Activated T-cell treated with anti-CD3 and anti-CD28 coated beads, Interleukin-2, amount 50 U/mL, for 4 hours (primary cell): ENCODE measurements at places on chromosomes 13 and 19.

DNA sequence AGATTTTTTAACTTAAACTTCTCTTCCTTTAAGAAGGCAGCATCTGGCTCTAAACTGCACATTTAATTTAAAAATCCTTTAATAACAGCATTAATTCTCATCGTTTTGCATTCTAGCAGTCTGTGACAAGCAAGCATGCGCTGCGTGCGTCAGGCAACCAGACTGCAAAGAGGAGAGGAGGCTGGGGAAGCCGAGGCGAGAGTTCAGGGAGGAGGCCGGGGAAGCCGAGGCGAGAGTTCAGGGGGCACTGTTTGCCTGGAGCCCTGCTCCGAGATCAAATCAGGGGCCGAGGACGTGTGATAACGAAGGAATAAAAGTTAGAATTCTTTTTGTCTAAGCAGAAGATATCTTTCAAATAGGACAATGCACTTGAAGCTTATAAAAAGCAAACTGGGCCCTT, 435.7 kb downstream of the EFNB2 start:
- DNase-seq: no peak

GRCh38 chr13:51707461-51707860, 96.5 kb downstream of the DHRS12 start:
- no peak for DNase-seq

GRCh38 chr13:50512474-50513299, 330.8 kb downstream of the DLEU7 start:
- DNase-seq: peak; percentile 14

DNA sequence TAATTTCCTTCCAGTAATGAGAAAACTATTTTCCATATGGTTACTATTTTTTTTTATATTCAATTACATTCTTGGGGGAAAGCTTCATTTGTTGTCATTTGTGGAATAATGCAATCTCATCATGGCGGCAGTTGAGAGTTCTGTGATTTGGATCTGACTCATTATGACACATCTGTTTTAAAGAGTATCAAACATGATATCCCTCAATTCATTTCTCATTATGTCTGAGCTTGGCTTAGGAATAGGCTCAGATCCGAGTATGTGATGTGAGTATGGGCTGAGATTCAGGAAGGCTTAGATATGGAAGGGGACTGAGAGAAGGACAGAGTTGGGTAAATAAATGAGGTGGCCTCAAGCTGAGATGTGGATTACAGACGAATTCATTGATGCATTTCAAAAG, 64.4 kb downstream of the POSTN start:
- DNase-seq: no peak

DNA sequence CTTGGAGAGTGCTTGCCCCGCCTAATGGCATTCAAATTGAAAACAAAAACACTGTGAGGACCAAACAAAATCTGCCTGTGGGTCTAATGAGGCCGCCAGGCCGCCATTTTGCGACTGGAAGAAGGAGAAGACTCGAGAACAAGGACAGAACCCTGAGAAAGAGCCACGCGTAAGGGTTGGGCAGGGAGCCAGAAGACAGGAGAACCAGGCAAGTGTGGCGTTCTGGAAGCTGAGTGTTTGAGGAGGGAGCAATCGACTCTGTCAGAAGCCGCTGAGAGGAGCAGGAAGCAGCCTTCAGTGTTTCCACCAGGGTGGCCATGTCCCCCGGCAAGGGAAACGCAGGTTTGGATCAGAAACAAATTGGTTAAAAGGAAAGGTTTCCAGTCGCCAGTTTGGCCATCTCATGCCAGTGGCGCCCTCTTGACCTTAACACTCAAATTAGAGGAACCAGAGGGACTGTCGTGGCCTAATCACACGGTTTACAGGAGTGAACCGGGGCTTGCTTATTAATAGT, 10.2 kb upstream of the PTOV1 start:
- DNase-seq: no peak

DNA sequence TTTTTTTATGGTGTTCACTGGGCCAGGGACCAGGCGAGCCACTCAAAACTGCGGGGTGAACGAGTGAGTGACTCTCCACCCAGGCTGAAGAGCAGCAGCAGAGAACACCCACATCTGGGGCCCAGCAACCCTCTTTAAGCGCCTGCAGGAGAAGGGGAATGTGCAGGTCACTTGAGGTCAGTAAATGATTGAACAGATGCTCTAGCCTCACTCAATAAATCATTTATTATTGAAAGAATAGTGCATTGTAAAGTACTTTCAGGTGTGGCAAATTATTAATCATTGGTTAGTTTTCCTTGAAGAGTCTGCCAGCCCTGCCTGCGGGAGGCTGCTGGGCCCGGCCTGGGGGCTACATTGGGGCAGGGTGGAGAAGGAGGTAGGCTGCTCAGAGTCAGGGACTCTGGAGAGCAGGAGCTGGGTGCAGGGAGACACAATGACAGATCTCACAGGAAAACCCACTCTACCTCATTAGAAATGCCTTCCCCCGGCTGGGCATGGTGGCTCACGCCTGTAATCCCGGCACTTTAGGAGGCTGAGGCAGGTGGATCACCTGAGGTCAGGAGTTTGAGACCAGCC, 42.5 kb downstream of the ABCC4 start:
- no peak for DNase-seq

DNA sequence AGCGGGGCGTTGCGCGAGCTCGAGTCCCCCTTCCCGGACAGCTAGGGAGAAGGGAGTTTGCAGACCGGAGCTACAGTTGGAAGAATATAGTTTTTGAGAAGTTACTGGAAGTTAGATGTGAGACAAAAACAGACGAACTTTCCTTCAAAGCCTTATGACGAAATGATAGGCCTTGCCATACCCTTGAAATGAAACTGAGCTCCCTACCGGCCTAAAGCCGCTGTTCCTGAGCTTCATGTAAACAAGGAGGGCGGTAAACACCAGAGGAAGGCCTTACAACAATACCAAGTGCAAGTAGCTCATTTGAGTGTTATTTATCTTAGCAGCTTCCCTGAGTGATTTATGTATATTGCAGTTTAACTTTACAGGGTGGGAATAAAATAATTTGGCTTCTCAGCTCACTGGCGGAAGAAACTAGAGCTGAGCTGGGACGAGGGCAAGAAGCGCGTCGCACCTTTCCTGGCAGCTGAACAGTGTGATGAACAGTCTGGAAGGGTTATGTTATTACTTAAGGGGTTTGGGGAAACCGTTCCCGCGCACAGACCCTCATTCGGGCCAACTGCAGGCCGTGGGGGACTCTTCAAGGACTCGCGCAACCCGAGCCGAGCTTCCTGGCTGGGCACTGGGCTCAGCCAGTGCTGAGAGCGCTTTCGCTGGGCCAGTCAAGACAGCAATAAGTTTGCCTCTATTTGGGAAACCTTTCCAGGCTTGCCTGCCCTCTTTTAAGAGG, 111.2 kb downstream of the KCNRG start:
- DNase-seq: peak; percentile 15

- DNase-seq: no peak
Observed at GRCh38 chr19:14516746-14517438, 1.3 kb downstream of the DNAJB1 start.

DNA sequence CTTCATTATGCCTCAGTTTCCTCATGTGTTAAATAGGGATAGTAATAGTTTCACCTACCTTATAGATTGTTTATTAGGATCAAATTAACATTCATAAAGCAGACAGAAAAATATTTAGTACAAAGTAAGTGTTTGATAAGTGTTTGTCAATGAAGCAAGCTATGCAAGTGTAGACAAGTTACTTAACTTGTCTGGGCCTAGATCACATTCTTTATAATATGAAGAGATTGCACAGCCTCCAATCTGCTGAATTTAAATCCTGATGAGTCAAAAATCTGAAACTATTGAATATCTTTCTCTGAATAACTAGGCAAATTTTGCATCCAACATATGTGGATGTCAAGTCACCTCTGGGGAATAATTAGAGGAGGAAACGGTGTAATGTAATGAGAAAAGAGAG, 170.5 kb downstream of the MZT1 start:
- no peak for DNase-seq

- no peak for DNase-seq
Observed at GRCh38 chr19:7505682-7506384, 10.1 kb upstream of the ZNF358 start.

DNA sequence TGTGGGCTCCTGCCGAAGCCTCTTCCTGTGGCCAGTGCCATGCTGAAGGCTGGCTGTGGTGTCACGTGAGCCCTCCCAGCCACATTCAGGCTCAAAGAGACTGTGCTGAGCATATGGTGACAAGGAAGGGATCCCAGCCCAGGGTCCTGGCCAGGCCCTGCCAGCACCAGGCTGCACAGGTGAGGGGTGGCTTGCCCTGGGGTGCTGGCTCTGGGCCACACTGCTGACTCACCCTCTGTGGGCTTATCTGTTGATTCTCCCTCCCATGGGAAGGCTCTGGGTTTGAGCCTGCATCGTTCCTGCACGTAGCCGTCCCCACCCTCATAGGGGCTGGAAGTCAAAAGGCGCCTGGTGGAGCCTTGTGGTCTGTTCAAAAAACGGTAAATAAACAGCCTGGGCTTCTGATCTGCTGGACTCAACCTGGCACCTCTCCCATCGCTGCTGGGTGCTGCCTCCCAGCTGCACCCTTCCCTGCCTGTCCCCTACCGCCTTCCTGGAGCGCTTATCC, 31.1 kb downstream of the DNM2 start:
- DNase-seq: no peak

DNA sequence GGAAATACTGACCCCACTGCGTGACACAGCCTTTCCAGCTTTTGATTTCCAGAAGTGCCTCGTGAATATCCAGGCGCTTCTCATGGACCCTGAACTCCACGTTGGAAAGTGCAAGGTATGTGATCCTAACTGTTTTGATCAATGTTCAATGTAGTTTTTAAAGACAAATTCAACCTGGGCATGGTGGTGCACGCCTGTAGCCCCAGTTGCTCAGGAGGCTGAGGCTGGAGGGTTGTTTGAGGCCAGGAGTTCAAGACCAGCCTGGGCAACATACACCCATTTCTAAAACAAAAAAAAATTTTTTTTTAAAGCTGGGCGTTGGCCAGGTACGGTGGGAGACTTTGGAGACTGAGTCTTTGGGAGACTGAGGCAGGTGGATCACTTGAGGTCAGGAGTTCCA, 31.3 kb downstream of the CATSPERD start:
- no peak for DNase-seq

DNA sequence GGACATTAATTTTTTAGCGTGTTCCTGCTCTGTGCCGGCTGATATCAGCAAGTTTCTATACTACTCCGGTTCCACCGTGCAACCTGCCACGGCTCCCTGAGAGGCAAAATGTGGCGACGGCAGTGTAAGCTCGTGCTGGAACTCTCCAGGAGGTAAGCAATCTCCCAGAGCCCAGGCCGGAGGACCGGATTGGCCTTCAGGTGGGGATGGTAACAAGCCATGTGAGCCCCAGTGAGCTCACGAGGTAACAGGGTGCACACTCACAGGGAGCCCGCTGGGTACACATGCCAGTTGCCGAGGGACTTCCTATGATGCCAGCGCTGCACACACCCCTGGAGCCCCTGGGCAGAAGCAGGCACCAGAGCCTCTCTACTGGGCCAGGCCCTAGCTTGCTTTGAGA, 38.5 kb downstream of the NAXD start:
- DNase-seq: no peak

DNA sequence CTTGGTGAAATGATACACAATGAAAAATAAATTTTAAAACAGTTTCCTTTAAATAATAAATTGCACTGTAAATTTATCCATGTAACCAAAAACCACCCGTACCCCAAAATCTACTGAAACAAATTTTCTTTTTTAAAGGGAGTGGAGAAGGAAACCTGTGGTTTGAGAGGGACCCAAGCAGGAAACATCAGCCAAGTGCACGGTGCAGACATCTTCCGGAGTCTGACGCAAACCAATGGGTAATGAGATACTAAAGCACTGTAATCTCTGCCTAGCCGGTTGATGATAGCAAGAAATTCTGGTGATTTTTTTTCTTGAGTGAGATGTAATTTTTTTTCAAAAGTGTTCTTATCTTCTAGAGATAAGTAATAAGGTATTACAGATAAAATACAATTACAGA, 115.4 kb downstream of the ABCC4 start:
- peak; percentile 24 for DNase-seq

DNA sequence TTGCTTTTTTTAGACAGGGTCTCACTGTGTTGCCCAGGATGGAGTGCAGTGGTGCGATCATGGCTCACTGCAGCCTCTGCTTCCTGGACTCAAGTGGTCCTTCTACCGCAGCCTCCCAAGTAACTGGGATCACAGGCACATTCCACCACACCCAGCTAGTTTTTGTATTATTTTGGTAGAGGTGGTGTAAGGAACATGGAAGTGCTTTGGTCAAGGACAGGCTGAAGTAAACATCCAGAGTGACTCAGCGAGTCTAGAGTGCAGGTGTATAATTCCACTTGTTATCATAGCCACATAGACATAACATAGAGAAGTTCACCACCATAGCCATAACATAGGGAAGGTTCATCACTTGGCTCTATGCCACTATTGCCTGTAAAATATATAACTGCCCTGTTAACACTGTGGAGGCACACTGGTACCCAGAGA, 98.6 kb downstream of the RBM26 start:
- DNase-seq: no peak

- no peak for DNase-seq
Observed at GRCh38 chr19:35556025-35556590, 7.3 kb downstream of the ATP4A start.

DNA sequence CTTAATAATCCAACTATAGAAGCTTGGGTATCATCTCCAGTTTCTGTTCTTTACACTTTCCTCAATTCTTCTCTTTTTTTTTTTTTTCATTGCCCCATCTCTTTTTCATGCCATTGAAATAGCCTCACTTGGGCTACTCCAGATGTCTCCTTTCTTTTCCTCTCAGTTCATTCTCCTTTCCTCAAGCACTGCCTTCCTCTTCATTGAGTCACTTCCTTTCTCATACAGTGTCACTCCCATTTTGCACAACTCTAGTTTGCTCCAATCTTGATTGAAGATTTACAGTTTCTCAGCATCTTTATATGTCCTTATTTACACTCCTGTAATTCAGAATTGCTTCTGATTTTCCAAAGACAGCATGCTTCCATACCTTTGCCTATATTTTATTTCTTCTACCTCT, 61.3 kb downstream of the IPO5 start:
- DNase-seq: no peak

DNA sequence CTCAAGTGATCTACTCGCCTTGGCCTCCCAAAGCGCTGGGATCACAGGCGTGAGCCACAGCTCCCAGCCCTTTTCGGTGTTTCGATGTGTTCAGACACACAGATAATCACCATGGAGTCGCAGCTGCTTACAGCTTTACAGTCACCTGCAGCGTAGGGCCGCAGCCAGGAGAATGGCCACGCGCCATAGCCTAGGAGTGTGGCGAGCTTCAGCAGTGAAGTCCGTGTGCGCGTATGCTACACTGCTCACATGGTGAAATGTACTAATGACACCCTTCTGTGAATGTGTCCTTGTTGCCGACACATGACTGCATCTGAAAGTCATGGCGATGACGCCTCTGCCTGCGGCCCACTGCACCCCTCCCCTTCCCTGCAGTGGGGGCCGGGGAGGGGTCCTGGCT, 23.6 kb downstream of the AP3D1 start:
- no peak for DNase-seq

DNA sequence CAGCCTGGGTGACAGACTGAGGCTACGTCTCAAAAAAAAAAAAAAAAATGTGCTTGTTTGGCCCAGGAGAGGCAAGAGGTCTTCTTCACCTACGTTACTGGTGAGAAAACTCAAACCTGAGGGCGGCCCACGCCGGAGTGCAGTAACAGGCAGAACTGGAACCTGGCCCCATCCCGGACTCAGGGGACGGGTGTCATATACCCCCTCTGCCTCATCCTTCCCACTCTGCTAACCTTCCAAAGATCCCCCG, 414 bp upstream of the ADAT3 start:
- DNase-seq: no peak
